ENCODE measurements at places on chromosomes 7 and 10.

DNA sequence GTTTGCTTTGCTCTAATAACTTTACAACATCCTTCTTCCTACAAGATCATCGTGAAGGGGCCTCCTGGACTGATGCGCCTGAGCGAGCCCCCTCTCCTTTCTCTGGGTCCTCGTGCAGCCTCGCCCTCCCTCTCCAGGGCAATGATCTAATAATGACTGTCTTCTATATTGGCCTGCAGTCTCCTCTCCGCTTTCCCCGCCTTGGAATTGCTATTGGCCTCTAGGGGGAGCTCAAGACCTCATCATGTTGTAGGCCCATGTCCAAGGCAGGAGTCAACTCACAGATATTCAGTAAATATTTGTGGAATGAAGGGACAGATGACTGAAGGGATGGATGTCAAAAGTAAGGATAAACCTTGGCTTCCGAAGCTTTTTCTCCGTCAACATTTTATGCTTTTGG, 1180.3 kb downstream of the TYW1 start:
- DNase-seq: peak; percentile 8

GRCh38 chr10:13617116-13617515, 30.4 kb downstream of the PRPF18 start:
- DNase-seq: no peak

GRCh38 chr10:34254596-34254995, 560.5 kb downstream of the PARD3 start:
- no peak for DNase-seq

GRCh38 chr10:85902051-85902450, 464.5 kb downstream of the GRID1 start:
- no peak for DNase-seq

- no peak for DNase-seq
Observed at GRCh38 chr10:77541944-77542343, 95.7 kb downstream of the KCNMA1 start.

DNA sequence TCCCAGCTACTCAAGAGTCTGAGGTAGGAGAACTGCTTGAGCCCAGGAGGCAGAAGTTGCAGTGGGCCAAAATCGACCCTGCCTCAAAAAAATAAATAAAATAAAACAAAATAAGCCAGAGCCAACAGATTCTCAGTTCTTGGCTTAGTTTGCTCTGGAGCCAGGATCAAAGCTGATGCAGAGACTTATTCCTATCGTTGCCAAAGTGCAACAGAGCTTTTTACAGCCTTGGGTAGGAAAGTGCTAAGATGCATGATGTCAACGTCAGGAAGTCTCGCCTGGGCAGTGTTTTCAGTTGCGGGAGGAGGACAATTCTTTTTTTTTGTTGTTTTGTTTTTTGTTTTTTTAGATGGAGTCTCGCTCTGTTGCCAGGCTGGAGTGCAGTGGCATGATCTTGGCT, 43.8 kb upstream of the CYTH3 start:
- no peak for DNase-seq

DNA sequence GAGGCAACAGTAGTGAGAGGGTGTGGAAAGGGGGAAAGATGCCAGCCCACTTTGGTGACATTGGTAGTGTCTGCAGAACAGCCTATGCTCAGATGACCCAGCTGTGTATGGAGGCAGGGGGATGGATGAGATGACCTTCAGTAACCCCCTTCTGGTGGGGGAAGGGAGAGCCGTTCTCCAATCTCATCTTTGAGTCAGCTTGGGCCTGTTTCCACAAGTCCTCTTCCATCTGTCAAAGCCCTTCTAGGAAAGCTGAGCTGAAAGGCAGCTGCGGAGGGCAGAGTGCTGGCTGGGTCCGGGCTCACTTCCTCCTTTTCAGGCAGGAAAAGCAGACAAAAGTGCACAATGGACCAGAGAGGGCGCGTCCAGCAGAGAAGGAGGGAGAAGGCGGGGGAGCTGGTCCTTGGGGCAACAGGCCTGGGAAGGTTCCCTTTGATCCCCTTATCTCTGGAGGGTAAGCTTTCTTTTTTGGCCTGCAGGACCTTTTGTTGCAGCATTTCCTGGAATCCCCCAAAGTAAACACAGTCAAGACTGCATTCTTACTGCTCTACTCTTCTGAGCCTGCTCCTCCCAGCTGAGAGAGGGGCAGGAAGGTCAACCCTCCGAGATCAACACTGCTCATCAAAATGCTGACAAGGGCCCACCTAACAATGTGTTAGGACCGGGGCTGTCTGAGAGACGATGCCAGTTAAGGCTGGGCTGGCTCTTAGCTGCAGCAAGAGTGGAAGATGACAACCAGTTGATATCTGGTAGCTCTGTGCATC, 1.2 kb upstream of the LRMDA start:
- DNase-seq: no peak

DNA sequence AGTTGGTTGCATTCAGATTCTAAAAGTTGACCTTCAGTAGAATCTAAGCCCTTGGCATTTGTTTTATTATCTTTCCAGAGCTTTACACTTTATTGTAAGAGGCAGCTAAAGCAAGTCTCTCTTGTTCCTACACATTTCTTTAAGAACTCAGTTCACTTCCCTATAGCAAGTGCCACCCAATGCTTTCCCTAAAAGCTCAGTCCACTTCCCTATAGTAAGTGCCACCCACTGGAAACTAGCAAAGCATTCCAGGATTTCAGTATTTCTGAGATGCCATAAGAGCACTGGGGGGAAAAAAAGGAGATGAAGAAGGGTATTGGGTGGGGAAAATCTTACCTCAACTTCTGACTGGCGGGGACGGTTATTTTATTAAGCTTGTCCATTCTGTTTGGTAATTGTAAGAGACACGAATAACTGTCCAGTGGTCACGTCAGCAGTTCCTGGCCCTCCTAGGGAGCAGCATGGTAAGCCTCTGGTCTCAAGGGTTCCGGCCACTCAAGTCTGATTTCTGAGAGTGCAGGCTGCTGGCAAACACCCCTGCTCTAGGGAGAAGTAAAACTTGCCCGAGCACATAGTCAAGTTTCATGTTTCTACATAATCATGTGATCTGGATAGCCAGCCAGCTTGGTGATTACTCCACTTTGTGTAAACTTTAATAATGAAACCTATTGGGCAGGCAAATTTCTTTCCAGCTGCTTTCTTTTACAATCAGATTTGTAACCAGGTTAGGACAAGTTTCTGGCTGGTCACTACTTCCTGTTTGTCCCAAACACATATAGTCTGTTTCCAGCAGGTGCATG, at the start of gene BLNK:
TSS of gene BLNK (minus strand) at position 554 of the 800 bp plus-strand sequence. CDS start at position 383, 171 bp downstream.
- no peak for DNase-seq

GRCh38 chr10:112622786-112623185, 175.8 kb downstream of the VTI1A start:
- no peak for DNase-seq

- no peak for DNase-seq
Observed at GRCh38 chr7:26159243-26159642, 7.2 kb downstream of the NFE2L3 start.

DNA sequence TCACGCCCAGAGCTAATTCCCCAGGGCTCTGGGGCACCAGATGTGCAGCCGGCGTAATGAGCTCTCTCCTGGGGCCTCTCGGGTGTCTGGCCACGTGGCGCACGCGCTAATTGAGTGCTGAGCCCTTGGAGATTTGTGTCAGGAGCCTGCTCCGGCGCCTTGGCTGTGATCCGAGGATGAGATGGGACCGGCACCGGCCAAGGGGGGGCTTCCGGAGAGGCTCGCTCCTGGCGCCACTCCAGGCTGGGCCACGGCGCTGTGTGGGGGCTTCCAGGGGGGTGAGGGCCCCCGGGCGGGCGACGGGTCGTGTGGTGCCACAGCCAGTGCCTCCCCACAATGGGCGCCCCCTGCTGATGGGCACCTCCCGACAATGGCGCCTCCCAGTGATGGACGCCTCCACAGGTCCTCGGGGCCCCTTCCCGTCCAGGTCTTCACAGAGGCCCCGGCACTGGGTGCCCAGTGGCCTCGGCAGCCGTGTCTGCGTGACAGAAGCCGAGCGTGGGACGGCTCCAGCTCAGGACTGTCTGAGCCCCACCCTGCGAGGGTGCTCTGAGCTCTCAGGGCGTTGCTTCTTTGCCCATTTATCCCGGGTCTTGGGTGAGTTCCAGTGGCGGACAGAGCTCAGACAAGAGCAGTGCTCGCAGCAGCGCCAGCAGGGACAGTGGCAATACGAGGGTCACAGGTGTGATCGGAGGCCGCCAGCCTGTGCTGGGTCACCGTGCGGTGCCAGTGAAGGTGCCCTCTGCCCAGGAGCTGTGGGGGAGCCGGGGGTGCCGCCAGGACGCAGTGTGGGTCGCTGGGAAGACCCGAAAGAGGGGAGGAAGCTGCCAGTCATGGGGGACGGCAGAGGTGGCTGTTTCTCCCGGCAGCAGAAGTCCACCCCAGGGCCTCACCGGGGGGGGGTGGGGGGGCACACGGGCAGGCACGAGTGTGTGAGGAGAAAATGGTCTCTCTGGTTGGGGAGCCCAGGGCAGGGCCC, 8.2 kb upstream of the NKX6-2 start:
- DNase-seq: peak; percentile 34

- DNase-seq: peak; percentile 48
Observed at GRCh38 chr7:81887098-81888090, 117.5 kb upstream of the HGF start.

DNA sequence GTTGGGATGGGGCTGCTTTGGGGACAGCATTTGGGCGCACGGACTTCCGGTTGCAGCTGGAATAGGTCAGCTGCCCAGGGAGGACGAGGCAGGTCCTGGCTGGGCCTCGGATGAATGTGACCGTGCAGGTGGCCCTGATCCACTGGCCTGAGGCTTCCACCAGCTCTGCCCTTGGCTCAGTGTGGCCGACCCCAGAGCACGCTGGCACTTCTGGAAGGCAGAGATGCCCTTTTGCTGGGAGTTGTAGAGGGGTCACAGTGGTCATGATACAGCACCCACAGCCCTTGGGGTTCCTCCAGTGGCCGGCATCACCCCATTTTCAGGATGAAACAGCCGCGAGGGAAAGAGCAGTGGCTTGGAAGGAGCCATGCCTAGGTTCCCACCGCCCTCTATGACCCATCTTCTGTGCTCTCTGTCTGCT, 19.0 kb downstream of the ADCY1 start:
- DNase-seq: no peak

- no peak for DNase-seq
Observed at GRCh38 chr7:108479751-108480150, 23.5 kb upstream of the NRCAM start.

- peak; percentile 39 for DNase-seq
Observed at GRCh38 chr10:75402486-75403143, 1.1 kb upstream of the ZNF503 start.

DNA sequence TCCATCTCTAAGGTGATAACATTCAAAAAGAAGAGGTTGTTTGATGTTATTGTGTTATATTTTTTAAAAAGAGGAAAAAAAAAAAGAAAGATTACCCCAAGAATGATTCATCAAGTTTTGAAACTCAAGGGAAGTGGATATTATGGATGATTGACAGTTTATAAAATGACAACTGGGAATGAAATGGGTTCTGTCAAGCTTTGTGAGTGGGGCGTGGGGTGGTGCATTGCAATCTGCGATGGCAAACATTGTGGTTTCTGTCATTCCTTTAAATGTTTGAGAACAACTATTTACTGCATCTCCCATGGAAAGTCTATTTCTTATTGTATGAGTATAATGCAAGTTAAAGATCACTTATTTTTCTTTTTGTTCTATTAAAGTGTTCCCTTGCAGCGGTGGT, 297.0 kb downstream of the CCDC3 start:
- DNase-seq: no peak

DNA sequence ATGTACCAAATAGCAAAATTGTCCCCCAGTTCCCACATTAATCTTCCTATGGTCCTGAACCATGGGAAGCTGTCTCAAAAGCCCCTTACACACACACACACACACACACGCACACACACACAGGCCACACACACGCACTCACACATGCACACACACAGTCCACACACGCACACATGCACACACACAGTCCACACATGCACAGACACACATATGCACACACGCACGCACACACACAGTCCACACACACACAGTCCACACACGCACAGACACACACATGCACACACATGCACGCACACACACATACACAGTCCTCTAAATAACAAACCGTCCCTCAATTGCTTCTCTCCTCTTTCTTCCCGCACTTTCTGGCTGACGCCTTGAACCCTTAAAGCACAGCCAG, 265.3 kb downstream of the TCERG1L start:
- DNase-seq: no peak

DNA sequence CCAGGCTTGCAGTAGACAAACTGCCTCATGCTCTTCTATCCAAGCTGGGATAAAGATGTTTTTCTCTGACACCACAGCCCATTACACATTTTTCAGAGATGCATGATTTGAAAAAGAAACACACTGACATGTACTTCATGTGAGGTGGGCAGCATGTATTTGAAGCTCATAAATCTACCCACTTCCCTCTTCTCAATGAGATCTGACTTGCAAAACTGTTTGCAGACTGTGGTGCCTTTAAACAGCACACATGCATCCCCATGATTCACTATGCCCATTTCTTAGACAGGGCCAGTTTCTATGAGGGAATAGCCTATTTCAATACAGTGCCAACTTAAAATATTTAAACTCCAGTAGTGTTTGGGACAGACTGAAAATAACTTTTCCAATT, 109.8 kb downstream of the GLI3 start:
- DNase-seq: no peak

DNA sequence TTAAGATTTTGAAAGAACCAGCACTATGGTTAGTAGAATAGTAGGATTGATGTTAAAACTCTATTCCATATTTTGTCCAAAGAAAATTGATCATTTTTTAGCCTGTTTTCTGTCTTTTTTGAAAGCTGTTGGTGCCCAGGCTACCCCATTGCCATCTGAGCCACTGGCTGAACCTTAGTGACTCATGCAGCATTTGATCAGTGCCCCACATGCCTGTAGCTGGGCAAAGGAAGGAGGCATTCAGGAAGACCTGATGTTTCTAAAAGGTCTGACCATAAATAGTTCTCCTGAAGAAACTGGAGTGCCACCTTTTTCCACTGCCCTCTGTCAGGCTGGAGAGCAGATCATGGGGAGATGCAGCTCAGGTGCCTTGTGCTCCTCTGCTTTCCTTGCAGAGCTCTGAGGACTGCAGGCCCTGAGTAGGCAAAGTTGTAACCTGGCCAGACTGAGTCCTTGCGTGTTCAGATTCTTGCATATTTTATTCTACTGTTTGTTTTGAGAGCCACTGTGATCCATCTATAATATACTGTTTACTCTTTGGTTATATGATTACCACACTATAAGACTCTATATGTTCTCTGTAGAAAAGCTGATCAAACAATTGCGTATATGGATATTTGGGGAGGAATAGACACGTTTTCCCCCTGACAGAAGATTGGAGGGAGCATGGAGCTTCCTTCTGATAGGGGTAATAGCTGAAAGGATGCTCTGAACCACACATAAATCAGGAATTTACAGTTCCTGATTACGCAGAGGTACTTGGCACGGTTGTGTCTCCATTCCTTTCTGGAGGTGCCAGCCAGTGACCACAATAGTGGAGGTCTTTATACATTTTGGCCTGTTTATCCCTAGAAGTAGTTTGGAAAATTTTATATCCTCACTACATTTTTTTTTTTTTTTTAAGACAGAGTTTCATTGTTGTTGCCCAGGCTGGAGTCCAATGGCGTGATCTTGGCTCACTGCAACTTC, 48.9 kb upstream of the GJD4 start:
- no peak for DNase-seq

GRCh38 chr10:31605861-31606525, 287.0 kb downstream of the ZEB1 start:
- DNase-seq: no peak

Measured in NCI-H2107 (cell line).